Esophagus muscularis mucosa (tissue), 4 donors: ENCODE measurements at places on chromosomes 5 and 9.

DNA sequence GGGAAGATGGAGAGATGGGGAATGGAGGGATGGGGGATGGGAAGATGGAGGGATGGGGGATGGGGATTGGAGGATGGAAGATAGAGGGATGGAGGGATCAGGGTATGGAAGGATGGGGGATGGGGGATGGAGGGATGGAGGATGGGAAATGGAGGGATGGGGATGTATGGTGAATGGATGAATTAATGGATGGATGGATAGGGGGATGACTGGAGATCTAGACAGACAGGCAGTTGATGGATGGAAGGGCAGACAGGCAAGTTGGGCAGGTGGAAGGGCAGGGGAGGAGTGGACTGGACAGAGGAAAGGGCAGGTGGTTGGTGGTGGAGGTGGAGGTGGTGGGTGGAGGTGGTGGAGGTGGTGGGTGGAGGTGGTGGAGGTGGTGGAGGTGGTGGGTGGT is 167.2 kb downstream of the C9orf50 start:
- no peak for DNase-seq

GRCh38 chr5:374631-375335 is 53.3 kb downstream of the AHRR start:
- peak; percentile 88 for DNase-seq

DNA sequence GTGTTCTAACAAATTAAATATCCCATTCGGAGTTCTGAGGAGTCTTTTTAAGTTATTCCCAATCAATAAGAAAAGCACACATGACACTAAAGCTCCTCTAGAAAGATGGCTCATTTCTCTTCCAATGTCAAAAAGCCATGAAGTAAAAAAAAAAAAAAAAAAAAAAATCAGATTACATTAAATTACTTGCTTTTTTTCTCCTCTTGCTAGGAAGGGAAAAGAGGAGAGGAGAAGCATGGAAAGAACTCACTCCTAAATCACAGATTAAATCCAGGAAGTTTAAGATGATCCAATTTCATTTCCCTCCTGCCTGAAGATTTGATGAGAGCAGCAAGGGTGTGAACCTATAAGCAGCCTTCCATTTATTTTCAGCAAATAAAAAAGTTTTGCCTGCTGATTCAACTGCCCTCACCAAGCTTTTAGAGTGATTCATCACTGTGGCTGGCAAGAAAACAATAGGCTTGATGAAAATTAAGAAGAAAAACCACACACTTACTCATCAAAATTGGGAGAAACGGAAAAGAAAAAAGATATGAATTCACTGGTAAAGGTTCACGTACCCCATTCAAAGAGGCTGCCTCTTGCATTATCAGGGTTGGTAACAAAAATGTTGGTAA is 19.7 kb downstream of the MYO10 start:
- no peak for DNase-seq

GRCh38 chr9:126796758-126797157 is 8.1 kb upstream of the ZBTB43 start:
- DNase-seq, result no peak

- DNase-seq, result no peak
Measured at GRCh38 chr9:79757881-79758669, 186.3 kb downstream of the TLE4 start.

DNA sequence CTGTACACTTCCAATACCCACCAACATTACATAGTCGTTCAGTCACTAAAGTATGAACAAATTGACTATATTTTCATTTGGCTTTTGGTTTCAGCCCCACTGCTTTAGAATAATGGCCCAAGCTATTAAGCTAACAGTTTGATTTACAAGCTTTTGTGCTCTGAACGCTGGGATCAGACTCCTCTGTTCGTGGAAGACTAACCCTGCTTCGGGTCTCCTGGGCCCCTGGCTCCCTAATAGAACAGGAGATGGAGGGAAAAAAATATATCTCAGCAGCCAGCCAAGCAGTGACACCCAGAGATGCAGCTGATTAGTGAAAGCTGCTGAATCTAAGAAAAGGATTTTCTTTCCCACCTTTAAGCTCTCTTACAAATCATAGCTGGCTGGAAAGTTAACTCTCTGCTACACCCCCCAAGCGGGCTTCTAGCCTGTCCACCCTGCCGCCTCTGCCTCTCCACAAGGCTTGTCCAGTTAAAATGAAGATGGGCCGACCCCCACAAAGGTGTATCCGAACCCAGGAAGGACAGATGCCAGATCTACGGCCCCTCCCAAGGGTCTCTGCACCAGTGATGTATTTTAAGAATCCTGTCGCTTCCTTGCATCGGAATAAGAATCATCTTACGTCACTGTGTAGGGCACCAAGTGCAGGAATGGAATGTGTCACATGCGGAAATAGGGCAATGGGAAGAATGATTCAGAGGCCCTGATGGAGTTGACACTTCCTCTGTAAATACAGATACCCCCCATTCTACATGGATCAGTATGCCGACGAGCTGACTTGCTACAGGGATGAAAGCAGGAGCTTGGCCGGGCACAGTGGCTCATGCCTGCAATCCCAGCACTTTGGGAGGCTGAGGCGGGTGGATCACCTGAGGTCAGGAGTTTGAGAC is 33.4 kb upstream of the BARHL1 start:
- no peak for DNase-seq

GRCh38 chr5:168946363-168946762 is 354.6 kb downstream of the SLIT3 start:
- DNase-seq, result no peak

GRCh38 chr9:110160123-110160522 is 47.8 kb downstream of the C9orf152 start:
- no peak for DNase-seq

- no peak for DNase-seq
Measured at GRCh38 chr5:180439911-180440769, 54.0 kb upstream of the CNOT6 start.

DNA sequence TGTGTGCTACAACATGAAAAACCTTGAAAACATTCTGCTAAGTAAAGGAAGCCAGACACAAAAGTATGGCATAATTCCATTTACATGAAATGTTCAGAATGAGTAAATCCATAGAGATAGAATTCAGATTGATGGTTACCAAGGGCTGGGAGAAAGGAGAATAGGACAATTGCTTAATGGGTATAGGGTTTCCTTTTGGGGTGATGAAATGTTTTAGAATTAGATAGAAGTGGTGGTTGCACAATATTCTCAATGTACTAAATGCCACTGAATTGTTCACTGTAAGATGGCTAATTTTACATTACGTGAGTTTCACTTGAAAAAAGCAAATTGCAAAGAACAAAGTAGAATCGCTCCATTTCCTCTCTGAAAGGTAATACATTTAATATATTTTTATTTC is 43.0 kb upstream of the GAS1 start:
- DNase-seq, result no peak

GRCh38 chr9:11743356-11743755 is 949.8 kb upstream of the TYRP1 start:
- DNase-seq, result no peak

DNA sequence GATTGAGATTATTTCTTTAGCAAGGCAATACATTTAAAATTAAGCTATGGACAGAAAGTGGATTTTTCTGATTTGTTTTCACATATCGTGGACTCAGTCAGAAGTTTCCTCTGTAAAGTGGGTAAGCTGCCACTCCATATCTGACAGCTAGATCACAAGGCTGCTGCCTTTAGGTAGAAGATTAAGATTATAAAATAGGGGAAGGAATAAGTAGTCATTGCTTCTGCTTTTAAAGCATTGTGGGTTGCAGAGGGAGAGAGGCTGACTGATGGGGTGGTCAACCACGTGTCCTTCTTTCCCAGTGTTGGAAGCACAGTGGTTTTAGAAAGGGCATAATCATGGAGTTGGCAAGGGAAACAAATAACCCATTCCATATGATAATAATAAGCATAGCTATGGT is 74.3 kb upstream of the MOCS2 start:
- DNase-seq, result no peak

DNA sequence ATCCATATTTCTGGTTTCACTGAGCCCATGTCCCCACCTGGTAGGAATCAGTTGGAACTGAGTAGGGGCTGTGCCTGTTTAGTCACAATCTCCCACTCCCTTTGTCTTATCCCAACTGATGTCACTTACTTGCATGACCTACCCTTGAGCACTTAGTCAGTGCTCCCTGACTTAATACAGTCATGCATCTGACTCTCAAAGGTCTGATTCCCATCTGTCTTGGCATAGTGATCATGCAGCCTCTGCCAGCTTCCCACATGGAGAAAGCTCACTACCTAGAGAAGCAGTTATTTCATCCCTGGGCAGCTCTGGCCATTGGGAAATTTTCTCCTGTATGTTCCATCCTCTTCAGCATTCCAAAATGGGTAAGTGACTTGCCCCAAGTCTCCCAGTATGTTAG is 24.8 kb downstream of the ABLIM3 start:
- peak; percentile 70 for DNase-seq

- no peak for DNase-seq
Measured at GRCh38 chr5:123455640-123456039, 32.4 kb upstream of the CEP120 start.

GRCh38 chr9:16147726-16148125 is 594.9 kb downstream of the CCDC171 start:
- DNase-seq, result no peak

GRCh38 chr9:114060711-114061110 is 17.4 kb downstream of the AMBP start:
- DNase-seq, result no peak

DNA sequence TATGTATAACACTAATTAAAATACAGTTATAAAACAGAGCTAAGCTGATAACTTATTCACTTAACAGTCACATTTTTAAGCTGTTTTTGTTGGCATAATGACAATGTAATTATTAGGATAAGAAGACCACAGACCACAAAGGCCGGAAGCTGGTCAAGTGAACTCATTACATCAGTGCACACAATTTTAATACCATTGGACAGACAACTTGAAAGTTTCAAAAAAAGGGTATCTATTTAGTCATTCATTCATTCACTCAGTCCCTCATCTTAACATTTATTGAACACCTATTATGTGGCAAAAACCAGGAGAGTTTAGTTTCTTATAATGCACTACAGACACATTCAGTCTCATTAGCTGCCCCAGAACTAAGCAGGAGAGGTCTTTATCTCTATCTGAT is 11.6 kb downstream of the ERP44 start:
- DNase-seq, result no peak

DNA sequence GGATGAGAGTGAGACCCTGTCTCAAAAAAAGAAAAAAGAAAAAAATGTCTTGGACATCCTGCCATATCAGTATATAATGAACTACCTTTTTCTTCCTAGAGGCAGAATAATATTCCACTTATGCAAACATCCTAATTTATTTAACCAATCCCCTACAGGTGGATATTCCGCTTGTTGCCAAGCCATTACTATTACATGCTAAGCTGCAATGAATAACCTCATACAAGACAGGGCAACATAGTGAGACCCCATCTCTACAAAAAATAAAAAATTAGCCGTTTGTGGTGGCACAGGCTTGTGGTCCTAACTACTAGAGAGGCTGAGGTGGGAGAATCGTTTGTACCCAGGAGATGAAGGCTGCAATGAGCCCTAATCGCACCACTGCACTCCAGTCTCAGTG is 1.7 kb upstream of the AFF4 start:
- DNase-seq, result no peak

- no peak for DNase-seq
Measured at GRCh38 chr5:132775476-132775961, 1.5 kb downstream of the SEPTIN8 start.

DNA sequence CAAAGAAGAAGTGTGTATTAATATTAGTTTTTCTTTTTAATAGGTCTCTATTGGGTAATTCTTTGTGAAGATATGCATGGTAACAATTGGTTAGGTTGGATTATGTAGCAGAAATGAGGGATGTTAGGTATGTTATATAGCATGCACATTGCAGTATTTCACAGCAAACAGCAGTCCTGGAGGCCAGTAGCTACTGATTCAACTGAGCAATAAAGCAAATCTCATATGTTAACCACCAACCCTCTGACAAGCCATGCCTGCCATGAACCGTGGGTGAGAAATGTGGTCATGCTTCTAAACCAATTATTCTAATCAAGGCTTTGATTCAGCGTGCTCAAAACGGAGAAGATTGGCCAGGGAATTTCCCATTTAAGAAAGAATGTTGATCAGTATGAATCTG is 313.0 kb upstream of the CDH6 start:
- DNase-seq, result no peak

DNA sequence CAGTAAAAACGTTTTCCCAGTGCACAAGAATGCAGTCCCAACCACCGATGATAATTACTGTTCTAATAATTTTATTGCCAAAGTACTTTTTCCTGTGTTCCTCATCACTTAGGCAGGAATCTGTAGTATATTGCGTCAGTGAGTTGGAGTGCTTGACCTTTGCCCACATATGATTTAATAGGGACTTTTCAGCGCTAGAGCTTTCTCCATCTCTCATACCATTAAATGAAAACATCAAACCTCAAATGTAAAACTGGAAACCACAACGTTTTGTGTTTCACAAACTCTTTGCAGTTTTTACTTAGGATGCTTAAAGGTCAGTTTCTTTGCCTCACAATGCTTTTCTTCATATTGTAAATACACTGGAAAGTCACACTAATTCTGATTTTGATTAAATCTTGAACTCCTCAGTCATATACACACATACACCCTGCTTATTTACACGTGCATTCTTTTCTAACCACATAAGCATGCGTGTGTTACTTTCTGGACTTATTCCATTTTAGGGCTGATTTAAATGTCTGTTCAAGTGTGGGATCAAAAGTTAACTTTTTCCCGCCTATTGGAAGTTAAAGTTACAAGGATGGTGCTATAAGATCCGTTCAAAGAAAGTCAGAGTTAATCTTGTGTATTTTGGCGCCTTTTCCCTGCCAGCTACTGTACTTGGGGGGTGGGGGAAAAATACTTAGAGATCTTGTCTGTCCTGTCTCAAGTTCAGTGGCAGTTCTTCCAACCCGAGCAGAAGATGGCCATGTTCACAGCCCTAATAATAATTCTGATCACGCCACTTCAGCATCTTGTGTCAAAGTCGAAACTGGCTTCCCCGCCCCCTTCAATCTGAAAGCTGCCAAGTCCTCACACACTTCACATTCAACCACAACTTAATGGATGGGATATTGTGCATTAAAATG is 6.6 kb upstream of the NFIB start:
- DNase-seq, result no peak

- DNase-seq, result no peak
Measured at GRCh38 chr9:118457171-118458000, 753.2 kb downstream of the TLR4 start.

DNA sequence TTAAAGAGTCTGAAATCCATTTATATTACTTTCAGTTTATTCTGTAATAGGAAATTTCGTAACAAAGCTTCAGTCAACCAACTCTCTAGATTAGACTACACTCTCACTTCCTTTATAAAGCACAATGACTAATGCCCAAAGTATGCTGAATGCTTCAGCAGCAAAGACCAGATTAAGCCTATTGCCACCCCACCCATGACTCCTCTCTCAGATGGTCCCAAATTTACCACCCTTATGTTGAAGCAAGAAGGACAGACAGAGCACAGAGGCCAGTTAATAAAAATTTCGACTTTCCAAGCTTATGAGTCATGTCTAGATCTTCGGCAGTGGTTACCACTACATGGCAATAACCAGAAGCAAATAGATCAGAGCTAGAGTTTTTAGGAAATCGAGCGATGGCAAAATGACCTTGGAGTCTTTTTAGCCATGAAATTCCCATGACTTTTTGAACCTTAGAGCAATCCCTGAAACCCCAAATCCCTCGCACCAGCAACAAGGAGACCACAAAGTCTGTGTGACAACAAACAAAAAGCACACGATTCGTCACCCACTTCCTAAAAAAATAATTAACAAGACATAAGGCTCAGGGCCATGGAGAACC is 287.8 kb upstream of the RASA1 start:
- DNase-seq, result no peak

GRCh38 chr5:132473019-132473531 is 17.5 kb downstream of the IRF1 start:
- no peak for DNase-seq
